ENCODE measurements at places on chromosomes 6 and 20.

GRCh38 chr6:168967281-168967925 lies 286.2 kb downstream of the THBS2 start:
- no peak for DNase-seq

DNA sequence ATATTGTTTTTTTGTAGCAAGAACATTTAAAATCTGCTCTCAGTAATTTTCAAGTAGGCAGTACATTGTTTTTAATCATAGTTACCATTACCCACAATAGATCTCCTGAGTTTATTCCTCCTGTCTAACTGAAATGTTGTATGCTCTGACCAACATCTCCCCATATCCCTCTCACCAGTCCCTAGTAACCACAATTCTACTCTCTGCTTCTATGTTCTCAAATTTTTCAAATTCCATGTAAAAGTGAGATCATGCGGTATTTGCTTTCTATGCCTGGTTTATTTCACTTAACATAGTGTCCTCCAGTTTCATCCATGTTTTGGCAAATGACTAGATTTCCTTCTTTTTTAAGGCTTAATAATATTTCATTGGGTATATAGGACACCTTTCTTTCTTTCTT lies 300.5 kb downstream of the KCNQ5 start:
- DNase-seq = no peak

DNA sequence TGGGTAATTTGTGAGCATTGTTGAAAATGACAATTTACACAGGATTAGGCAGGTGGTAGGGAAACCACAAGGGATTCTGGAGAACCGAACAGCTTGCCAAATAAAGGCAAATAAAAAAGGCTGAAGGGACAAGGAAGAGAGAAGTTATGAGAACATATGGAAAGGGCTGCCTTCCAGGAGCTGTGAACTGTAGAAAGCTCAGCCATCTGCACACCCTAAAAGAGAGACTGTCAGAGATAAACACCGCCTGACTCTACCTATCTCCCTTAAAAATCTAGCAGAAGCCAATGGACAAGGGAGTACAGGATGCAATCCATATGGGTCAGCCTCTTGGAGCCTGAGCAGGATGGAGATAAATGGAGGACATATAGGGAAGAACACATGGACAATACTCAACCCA lies 12.7 kb upstream of the SLC17A1 start:
- DNase-seq = no peak

DNA sequence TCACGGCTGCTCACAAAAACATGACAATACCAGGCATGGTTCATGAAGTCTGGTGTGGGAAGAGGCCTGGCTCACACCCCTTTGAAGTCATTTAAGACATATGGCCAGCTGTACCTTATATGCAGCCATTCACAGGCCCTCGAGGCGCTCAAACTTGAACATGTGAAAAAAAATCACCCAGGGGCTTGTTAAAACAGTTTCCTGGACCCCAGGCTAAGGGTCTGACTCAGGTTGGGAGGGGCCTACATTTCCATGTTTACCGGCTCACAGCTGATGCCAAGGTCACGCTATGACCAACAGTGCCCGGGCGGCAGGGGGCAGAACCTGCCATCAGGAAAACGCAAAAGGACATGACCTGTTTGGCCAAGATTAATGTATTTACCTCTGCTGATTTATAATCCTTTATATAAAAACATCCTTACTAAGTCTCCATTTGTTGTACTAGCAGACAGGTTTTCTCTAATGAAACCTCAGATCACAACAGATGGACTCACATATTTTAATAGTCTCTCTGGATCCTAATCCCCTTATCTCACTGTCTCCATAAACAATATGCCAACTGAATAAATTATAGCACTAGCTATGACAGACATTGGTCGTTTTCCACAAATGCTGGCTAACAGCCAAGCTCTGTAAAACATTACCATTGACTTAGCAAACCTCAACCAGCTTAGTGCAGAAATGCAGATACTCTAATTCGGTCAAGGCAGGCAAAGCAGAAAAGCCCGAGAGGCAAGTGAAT lies 19.9 kb downstream of the EZR start:
- DNase-seq = no peak

DNA sequence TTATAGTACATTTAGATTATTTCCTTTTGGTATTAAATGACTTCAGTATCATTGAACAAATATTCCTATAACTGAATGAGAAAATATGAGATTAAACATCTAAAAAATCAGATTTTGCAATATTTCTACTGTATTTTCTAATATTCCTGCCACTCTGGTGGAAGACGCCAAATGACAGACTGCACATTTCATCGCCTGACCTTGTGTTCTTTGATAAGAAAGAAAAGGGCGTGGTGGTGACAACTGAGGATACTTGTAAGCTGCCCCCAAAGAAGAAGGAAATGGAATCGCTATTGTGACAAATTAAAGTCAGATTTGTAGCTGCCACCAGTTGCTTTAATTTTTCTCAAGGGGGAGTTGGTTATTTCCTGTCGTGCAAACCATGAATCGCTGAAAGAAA lies 131.3 kb downstream of the MTFR2 start:
- DNase-seq = no peak

- DNase-seq = no peak
Observed at GRCh38 chr20:64165866-64166600, 1.8 kb downstream of the MYT1 start.

GRCh38 chr6:38459291-38459690 lies 180.4 kb downstream of the BTBD9 start:
- DNase-seq = no peak

DNA sequence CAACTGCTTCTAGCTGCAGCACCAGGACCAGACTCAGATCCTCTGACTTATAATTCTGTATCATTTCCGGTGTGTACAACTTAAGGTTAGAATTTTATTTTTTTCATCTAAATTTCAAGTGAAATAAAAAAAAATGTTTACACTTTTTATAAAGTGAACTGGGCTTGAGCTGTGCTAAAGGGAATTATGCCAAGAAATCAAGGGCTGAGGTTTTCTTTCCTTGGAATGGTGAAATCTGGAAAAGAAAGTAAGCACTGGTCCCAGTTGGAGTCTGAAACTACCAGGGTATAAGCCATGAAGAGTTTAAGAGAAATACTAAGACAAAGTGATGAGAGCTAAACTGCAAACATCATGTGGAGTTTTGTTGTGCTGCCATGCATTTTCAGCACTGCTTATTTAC lies 21.7 kb upstream of the FYN start:
- no peak for DNase-seq

- DNase-seq = no peak
Observed at GRCh38 chr20:33110147-33110825, 30.8 kb downstream of the BPIFB4 start.

GRCh38 chr20:3296261-3297078 lies 57.5 kb upstream of the SLC4A11 start:
- no peak for DNase-seq

DNA sequence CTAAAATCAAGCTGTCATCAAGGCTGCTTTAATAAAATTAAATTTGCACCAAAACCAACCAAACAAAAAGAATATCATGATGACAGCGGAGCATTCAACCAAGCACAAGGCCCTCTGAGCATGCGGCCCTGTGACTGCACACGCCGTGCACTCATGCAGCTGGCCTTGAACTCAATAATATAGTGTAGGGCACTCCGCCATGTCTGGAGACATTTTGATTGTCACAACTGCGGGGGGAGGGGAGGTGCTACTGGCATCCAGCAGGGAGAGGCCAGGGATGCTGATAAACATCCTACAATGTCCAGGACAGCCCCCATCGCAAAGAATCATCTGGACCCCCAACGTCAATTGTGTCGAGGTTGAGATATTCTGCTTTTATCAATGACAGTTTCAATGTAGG lies 9.7 kb downstream of the MOCS3 start:
- DNase-seq = no peak

DNA sequence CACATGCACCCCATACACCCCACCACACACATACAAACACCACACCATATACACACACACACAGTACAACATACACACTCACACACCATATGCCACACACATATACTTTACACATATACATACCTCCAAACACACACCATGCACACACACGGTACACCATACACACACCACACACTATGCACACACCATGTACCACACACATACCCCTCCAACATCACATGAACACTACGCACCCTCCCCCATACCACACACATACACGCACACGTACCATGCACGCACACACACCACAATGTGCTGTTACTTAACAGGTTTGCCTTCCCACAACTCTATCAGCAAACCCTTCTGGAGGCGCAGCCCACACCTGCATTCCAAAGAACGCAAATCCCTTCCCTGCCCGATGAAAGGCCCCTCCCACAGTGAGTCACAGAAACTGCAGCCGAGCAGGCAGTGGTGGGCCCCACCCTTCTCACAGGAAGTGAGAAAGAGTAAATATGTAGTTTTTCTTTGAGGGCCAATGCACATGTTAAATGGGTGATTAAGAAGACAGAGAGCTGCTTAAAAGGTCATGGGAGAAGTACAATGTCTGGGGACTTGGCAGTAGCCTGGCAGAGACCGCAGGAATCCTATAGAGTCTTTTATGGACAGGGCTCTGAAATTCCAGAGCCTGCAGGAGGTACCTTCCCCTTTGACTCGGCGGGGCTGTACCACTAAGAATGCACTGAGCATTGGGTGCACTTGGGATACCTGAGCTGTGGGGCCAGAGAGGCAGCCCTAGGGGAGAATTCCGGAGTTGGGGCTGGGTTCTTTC lies 34.1 kb upstream of the EZR start:
- peak; percentile 67 for DNase-seq

DNA sequence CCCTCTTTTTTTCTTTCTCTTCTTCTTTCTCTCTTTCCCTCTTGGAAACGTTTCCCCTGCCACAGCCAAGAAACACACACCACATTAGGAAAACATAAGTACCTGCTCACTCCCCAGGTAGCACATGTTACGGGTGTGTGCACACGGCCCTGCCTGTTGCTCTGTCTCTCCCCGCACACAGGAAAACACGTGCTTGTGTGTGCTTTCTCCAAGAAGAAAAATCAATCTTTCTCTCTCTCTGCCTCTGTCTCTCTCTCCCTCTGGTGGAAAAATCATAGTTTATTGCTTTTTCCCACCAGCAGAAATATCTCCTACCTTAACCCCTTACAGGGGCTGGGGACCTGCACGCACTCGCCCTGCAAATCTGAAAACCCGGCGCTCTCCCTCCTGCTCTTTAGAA lies 102.3 kb downstream of the EDN3 start:
- DNase-seq = no peak

DNA sequence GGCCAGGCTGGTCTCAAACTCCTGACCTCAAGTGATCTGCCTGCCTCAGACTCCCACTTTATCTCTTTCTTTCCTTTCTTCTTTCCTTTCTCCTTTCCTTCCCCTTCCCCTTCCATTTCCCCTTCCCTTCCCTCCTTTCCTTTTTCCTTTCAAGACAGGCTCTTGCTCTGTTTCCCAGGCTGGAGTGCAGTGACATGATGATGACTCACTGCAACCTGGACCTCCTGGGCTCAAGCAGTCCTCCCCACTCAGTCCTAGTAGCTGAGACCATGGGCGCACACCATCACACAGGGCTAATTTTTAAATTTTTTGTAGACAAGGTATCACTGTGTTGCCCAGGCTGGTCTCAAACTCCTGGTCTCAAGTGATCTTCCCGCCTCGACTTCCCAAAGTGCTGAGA lies 377.6 kb upstream of the ZFP64 start:
- no peak for DNase-seq

DNA sequence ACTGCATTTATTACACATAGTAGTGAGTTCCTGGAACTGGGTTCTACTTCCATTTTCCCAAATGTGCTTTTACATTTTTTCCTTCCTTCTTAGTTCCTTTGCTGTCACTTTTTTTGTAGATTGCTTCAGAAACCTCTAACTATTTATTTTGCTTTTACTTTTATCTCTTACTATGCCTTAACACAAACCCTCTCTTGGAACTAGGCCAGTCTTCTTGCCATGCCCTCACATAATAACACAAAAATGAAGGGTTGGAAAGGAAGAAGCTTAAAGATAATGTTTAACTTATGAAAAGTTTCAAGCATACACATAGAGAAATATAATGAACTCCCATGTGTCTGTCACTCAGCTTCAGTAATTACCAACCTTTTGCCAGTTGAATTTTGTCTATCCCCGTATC lies 27.1 kb downstream of the TOP1 start:
- no peak for DNase-seq

- DNase-seq = no peak
Observed at GRCh38 chr6:96980142-96980541, 55.6 kb downstream of the KLHL32 start.

DNA sequence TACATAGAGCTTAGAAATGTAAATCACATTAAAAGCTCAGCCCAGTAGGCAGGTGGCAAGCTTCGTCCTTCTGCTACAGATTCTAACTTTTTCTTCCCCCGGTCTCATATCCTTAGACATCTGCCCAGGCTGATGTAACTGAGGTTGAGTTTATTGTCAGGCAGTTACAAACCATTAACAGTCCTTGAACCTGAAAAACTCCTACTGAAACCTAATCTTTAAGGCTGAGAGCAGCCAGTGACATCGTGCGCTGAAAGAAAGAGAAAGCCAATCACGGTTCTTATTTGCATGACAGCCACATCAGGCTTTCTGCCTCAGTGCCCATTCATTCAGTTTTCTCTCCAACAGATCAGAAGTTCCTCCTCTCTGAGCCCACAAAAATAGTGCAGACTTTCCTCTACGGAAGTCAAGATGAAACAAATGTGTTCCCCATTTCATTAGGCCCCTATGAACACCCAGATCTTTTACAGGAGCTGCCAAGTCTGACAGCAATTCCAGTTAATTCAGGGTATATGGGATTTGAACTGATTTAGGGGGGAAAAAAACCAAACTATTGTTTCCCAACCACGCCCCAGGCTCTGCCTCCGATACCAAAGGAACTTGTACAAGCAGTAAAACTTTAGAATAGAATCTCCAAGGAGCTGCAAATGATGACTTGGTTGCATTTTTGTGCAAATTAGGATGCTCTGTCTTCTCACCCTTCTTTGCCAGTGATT lies at the start of gene NHSL1:
Gene NHSL1 (minus strand): TSS at position 192 of the 716 bp plus-strand sequence. CDS start 204 bp downstream, outside the sequence.
- peak; percentile 54 for DNase-seq

- DNase-seq = no peak
Observed at GRCh38 chr6:14312587-14312986, 195.0 kb downstream of the CD83 start.

- DNase-seq = no peak
Observed at GRCh38 chr20:44393608-44394451, 38.3 kb downstream of the HNF4A start.

- DNase-seq = no peak
Observed at GRCh38 chr6:7542874-7543624, 1.6 kb downstream of the DSP start.

DNA sequence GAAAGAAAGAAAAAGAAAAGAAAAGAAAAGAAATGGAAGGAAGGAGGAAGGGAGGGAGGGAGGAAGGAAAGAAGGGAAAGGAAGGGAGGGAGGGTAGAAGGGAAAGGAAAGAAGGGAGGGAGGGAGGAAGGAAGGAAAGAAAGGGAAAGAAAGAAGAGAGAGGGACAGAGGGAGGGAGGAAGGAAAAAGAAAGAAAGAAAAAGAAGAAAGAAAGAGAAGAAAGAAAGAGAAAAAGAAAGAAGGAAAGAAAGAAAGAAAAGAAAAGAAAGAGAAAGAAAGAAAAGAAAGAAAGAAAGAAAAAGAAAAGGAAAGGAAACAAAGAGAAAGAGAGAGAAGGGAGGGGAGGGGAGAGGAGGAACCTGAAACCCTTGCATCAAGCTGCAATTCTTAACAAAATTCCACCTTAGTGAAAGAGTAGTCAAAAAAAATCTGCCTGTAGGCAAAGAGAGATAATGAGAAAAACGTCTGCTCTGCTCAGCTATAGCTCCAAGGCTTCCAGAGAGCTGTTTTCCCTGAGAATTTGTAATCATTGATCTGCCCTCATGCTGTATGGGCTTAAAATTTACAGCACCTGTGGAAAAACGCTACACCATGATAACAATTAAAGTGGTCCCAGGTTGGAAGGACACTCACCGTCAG lies 16.7 kb upstream of the MYCT1 start:
- DNase-seq = no peak

GRCh38 chr20:46331611-46332361 lies 23.5 kb upstream of the CDH22 start:
- no peak for DNase-seq

- DNase-seq = no peak
Observed at GRCh38 chr20:56592211-56592610, 36.9 kb upstream of the TFAP2C start.

Data from neuronal stem cell (in vitro differentiated cells).